ENCODE measurements at places on chromosomes 7 and 10.

- peak; percentile 67 for DNase-seq
Observed at GRCh38 chr10:26697163-26697921, at the start of gene PDSS1. TSS of gene PDSS1 (plus strand) at chr10:26697701. CDS start at chr10:26697712, 11 bp downstream.

GRCh38 chr7:79529214-79529880 is 75.9 kb upstream of the MAGI2 start:
- no peak for DNase-seq

- DNase-seq: no peak
Observed at GRCh38 chr10:71594934-71595571, 124.5 kb downstream of the C10orf105 start.

DNA sequence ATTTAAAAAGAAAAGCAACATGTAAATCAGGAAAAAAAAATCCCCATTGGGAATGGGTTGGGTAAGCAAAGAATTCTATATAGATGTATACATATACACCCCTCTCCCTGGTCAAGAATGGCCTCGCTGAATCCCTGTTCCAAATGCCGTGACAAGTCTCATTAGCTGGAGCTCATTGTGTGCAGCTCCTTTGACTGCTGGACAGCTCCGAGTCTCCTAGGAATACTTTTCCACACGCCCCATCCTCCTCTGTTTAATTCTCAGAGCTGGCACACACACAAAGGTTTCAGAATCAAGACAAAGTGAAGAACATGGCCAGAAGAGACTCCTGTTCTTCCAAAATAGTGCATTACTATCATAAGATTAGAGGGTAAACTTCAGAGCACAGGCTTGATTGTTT is 130.9 kb upstream of the MKLN1 start:
- peak; percentile 46 for DNase-seq

- no peak for DNase-seq
Observed at GRCh38 chr10:6044751-6045313, 17.3 kb downstream of the IL2RA start.

DNA sequence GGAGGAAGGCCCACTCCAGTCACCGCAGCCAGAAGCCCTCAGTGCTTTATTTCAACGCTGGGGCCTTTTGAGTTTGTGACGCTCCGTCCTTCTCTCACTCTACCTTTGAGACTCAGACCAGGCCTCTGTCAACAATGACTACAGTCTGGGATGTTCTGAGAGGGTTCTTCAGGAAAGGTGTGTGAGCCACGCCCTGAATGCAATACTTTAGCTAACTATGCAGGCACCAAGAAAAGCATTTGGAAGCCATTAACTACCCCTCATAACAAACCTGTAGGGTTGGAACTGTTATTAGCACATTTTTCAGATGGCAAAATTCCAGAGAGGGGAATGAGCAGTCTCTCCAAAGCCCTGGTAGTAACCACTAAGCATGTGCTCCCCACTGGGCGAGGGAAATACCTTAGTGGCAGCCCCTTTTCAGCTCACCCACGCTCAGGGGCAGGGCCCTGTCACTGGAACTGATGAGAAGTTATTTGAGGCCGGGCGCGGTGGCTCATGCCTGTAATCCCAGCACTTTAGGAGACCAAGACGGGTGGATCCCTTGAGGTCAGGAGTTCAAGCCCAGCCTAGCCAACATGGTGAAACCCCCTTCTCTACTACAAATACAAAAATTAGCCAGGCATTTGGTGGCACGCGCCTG is 5.7 kb upstream of the ARPC1B start:
- peak; percentile 34 for DNase-seq

DNA sequence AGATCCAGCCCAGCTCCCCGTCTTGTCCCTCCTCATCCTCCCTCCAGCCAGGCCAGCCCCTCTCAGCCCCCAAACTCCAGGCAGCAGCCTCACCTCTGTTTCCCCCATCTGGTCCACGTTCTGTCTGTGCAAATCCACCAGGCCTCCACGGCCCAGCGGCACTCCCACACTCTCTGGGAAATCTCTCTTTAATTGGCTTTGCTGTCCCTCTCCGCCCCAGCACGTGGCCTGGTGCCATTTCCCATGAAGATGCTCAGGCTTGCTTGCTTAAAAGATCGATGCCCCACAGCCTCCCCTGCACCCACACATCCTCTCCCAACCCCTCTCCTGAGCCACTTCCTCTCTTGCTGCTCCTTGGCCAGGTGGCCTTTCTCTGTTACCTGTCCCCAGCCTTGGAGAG is 39.3 kb downstream of the PRF1 start:
- no peak for DNase-seq

DNA sequence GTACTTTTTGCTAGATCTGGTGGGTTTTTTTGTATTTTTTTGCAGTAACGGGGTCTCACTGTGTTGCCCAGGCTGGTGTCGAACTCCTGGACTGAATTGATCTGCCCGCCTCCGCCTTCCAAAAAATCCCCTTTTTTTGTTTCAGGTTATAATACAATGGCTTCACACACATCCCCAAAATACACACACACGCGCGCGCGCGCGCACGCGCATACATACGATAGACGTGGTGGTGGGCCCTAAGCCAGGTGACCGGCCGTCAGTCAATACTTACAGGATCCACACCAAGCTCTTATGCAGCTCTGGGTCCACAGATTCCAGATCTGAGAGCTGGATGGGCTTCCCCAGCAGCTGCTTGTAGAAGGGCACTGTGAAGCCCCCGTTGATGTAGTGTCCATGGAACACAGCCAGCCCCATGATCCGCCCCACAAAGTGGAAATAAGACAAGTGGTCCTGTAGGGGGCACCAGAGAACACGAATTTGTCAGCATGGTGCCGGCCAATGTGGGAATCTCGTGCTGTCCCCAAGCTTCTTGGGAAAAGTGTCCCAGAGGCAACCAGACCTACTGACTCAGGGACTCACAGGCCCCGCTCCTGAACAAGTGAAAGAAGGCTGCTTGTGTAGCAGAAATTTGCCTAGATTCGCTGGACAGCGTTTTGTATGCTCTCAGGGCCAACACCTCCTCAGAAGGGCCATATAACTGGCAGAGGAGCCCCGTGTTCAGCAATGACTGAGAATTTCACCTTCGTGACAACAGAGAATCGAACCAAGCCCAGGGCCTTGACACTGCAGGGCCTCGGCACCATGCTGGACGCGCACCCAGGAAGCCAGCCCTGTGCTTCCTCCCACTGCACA is 103.6 kb downstream of the SMURF1 start:
- peak; percentile 81 for DNase-seq

GRCh38 chr7:103299660-103300059 is 2.4 kb downstream of the PMPCB start:
- no peak for DNase-seq

DNA sequence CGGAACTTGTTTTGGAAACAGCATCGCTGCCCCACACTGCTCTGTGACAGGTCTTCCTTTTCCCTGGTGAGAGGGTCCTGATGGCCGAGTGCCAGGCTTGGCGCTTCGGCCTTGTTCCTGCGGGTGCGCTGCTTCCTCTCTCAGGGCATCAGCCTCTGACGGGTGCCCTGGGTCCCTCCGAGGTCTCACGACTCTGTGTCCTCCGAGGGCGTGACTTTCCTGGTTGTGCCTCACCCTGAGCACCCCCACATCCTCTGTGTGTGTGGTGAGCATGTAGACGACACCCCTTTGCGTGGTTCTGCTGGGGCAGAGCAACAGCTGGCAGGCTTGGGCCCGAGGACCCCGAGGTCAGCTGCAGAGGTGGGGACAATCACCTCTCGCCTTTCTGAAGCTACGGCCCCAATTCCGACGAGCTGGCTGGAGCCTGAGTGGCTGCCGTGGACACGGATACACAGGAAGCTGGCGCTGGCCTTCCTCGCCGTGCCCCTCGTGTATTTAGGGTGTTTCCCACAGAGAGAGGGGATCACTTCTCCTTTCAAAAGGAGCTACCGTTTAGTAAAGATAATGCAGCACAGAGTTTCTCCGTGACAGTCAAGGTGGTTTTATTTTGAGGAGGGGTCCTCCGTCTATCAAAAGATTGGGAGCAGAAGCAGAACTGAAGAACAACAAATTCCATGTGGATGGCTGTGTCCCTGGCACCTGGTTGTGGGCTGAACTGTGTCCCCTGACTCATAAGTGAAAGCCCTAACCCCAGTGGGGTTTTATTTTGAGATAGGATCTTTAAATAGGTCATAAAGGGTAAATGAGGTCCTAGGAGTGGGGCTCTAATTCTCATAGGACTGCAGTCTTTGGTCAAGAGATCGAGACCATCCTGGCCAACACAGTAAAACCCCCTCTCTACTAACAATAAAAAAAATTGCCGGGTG is 36.2 kb upstream of the PITRM1 start:
- DNase-seq: no peak

- no peak for DNase-seq
Observed at GRCh38 chr7:154990964-154991540, 11.9 kb downstream of the PAXIP1 start.

- no peak for DNase-seq
Observed at GRCh38 chr10:25501912-25502311, 327.1 kb downstream of the GPR158 start.

DNA sequence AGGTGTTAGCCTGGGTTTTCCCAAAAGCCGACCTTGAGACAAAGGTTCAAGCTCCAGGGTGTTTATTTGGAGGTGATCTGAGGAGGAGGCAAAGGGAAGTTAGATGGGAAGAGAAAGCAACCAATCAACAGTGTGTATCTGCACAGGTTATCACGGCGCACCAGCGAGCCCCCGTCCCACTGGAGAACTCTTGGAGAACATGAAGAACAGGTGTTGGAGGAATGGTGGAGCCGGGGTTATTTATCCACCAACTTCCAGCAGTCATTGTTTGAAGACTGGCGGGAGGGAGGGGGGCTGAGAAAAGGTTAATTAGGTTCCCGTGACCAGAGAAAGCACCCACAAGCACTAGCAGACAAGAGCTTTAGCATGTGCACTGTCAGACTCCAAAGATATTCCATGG is 282.5 kb upstream of the FOXK1 start:
- no peak for DNase-seq

GRCh38 chr7:133916621-133917020 is 210.5 kb upstream of the LRGUK start:
- DNase-seq: no peak

DNA sequence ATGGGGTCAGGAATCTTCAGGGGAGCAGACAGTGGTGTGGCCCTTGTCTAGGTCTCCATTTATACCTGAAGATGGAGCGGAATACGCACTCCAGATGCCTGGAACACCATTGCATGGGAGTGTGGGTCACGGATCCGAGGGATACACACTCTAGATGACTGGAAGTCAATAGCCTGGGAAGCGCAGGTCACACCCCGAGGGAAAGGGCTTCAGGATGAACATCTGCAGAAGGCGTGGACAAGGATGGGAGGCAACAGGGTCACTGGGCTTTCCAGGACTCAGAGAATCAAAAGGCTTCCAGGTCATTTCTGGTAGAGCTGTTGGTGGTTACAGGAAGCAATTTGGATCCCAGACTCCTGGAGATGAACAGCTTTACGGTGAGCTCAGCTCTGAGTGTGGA is 382.2 kb upstream of the KLF6 start:
- DNase-seq: no peak

DNA sequence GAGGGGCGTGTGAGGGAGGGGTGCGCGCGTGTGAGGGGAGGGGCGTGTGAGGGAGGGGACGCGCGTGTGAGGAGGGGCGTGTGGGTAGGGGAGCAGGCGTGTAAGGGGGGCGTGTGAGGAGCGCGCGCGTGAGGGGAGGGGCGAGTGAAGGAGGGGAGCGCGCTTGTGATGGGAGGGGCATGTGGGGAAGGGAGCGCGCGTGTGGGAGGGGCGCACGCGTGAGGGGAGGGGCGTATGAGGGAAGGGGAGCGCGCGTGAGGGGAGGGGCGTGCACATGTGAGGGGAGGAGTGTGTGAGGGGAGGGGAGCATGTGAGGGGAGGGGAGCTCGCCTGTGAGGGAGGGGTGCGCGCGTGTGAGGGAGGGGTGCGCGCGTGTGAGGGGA is 19.1 kb downstream of the MXI1 start:
- DNase-seq: peak; percentile 91

GRCh38 chr7:20574784-20575720 is 40.4 kb upstream of the ABCB5 start:
- no peak for DNase-seq

DNA sequence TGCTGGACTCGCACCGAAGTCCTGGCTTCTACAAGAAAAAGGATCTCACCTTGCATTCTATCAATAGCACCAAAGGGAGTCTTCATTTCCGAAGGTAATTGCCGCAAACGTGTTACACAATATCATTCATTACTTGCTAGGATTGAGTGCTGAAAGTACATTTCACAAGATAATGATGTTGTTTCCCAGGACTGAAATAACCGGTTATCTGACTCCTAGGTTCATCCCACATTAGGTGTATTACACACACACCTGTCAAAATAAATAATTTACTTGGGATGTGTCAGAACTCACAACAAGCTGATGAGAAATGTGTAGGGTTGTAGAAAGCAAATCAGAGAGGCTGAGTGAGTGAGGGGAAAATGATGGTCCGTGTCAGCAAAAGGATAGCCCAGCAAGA is 219.4 kb upstream of the RHOBTB1 start:
- no peak for DNase-seq

GRCh38 chr7:46390042-46390441 is 469.0 kb upstream of the IGFBP3 start:
- peak; percentile 24 for DNase-seq

DNA sequence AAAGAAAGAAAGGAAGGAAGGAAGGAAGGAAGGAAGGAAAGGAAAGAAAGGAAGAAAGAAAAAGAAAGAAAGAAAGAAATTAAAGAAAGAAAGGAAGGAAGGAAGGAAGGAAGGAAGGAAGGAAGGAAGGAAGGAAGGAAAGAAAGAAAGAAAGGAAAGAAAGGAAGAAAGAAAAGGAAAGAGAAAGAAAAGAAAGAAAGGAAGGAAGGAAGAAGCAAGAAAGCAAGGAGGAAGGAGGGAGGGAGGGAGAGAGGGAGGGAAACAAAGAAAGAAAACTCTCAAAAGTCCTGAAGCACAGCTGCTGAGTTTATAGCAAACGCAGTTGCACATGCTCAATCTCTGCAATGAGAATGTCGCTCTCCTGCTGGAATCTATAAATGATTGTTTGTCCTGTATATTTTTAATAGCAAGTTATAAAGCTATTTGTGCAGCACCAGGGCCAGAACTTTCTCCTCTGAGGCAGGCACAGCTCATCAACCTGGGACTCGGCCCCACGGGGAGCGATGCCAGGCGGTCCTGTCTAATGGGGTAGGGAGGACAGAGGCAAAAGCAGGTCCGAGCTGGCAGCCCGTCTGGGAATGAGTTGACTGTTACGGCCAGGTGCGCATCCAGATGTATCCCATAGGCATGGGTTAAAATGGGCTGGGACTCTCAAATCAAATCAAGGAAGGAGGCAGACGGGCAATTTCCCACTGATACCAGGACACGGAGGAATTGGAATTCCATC is 118.0 kb upstream of the PFKP start:
- no peak for DNase-seq

DNA sequence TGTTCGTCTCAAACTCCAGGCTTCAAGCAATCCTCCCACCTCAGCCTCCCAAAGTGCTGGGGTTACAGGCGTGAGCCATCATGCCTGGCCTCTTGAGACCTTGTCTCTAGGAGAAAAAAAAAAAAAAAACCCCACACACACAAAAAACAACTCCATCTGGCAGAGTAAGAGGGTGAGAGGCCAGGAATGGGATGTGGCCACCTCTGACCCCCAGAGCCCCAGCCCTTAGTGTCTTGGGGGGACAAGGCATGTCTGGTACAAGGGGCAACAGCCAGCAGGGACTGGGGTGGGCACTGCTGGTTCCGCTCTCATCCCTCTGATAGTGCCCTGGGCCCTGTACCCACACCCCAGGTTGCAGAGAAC is 15.6 kb upstream of the TNRC18 start:
- no peak for DNase-seq
